ENCODE measurements at places on chromosomes 11 and 22.

- DNase-seq: no peak
Measured at GRCh38 chr22:40826984-40827741, 8.0 kb upstream of the SLC25A17 start.

GRCh38 chr11:10648871-10649270 lies 44.7 kb downstream of the IRAG1 start:
- DNase-seq: no peak

- DNase-seq: no peak
Measured at GRCh38 chr11:62875698-62876478, 4.8 kb upstream of the SLC3A2 start.

DNA sequence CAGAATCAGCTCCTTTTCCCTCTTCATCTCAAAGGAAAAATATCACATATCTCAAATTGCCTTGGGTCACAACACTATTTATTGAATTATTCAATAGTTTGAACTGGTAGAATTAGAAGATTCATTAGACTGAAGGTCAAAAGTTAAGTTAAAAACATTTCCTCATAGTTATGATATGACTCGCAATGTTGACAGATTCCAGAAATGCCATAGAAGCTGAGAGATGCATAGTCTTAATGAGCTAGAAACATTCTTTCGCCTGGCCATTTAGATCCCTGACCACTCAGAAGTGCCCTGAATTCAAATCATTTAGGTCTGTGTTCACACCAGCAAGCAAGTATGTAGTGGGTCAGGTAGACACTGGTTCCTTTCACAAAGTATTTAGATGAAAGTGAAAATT lies 44.4 kb downstream of the FAT3 start:
- DNase-seq: no peak

- DNase-seq: no peak
Measured at GRCh38 chr11:9142732-9143131, 51.3 kb upstream of the SCUBE2 start.

DNA sequence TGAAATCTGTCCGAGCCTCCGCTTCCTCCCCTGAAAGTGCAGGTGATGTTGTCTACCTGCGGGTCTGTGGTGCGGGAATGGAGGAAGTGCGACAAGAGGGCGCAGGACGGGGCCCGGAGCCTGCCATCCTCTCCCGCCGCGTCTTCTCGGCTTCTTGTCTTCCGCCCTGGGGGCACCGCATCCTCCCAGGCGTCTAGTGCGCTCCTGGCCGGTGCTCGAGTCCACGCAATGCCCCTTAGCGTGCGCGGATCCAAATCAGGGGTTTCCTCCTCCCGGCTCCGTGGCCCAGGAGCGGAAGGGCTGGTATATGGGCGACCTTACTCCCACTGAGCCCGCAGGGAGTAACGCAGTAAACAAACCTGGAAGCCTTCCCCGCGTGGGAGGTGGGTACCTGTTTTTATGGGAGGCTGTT lies 405 bp downstream of the SFI1 start:
- peak; percentile 23 for DNase-seq

GRCh38 chr11:8289492-8289918 lies 25.8 kb upstream of the LMO1 start:
- DNase-seq: no peak

- no peak for DNase-seq
Measured at GRCh38 chr11:91840640-91841240, 383.9 kb upstream of the FAT3 start.

GRCh38 chr11:66489636-66490035 lies 9.4 kb downstream of the DPP3 start:
- no peak for DNase-seq

DNA sequence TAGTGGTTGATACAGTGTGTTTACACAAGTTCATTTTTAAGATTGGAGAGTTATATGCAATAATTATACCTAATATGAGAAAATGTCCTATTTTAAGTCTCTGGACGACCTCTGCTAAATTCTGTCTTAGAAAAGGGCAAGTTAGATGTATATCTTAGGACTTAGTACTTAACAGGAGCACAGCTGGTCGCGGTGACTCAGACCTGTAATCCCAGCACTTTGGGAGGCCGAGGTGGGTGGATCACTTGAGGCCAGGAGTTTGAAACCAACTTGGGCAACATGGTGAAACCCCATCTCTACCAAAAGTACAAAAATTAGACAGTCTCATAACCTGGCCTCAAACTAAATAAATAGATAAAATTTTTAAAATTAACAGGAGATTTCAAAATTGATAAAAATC lies 27.2 kb downstream of the BSX start:
- no peak for DNase-seq

DNA sequence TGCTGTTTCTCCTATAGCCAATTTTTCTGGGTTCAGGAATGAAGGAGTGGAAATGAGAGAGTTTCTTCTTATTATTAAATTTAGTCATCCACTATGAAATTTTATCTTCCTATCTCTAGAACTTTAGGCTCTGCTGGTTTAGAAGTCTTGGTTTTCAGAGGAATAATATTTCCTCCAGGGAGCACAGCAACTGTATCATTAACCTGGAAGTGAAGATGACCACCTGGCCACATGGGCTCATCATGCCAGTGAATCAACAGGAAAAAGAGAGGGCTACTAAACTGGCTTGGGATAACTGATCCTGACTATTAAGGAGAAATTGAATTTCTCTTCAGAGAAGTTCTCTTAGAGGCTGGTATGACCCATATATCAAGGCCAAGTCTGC lies 44.4 kb downstream of the ADM start:
- DNase-seq: no peak

- no peak for DNase-seq
Measured at GRCh38 chr11:1779806-1780699, 16.3 kb upstream of the CTSD start.

GRCh38 chr22:25084405-25085107 lies 115.1 kb upstream of the CRYBB3 start:
- no peak for DNase-seq

- no peak for DNase-seq
Measured at GRCh38 chr11:56122073-56122472, at the start of gene OR8H3. Gene OR8H3 (plus strand): TSS chr11:56122373. CDS start chr11:56122373, 0 bp downstream.

GRCh38 chr11:82049199-82049598 lies 684.5 kb downstream of the FAM181B start:
- DNase-seq: no peak

DNA sequence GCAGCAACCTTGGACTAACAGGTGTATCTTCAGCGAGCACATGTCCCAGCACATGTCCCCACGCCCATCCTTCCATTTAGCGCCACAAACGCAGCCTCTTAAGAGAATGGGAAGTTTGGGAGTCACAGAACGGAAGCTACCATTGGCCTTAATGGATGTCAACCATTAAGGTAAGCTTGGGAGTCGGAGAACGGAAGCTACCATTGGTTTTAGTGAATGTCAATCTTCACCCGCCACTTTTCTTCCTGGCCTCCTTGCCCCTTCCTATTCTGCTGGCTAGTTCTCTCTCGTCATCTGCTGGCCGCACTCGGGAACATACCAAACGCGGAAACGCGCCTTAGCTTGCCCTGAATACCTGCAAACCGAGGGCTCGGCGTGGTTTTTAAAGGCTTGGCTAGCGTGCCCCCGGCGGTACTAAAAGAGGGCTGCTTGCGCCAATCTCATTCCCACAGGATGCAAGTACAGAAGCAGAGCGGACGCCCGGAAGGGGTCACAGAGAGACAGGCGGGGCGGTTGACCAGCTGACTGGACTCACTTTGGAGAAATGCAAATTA lies 24.3 kb downstream of the GLYATL1 start:
- no peak for DNase-seq

GRCh38 chr22:43563571-43563970 lies 151.8 kb downstream of the MPPED1 start:
- no peak for DNase-seq

DNA sequence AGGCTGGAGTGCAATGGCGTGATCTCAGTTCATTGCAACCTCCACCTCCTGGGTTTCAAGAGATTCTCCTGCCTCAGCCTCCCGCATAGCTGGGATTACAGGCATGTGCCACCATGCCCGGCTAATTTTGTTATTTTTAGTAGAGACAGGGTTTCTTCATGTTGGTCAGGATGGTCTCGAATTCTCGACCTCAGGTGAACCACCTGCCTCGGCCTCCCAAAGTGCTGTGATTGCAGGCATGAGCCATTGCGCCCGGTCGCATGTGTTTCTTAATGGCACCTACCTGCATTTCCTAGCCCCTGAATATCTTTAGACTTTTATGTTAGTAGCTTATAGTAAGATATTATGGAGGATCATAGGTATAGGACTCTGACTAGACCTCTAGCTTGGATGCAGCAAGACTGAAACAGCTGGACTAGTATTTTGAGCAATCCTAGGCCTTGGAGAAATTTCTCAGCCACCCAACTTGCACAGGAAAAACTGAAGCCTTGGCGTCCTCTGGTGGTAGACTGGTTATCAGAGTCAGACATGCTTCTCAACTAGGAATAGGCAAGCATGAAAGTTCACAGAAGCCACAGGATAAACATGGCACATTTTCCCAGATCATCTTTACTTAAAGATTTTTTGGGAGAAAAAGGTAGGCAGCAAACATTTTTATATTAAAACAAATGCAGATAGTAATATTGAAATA lies 22.7 kb upstream of the C1QTNF4 start:
- DNase-seq: no peak

- no peak for DNase-seq
Measured at GRCh38 chr11:118896472-118896913, 12.8 kb downstream of the CXCR5 start.

DNA sequence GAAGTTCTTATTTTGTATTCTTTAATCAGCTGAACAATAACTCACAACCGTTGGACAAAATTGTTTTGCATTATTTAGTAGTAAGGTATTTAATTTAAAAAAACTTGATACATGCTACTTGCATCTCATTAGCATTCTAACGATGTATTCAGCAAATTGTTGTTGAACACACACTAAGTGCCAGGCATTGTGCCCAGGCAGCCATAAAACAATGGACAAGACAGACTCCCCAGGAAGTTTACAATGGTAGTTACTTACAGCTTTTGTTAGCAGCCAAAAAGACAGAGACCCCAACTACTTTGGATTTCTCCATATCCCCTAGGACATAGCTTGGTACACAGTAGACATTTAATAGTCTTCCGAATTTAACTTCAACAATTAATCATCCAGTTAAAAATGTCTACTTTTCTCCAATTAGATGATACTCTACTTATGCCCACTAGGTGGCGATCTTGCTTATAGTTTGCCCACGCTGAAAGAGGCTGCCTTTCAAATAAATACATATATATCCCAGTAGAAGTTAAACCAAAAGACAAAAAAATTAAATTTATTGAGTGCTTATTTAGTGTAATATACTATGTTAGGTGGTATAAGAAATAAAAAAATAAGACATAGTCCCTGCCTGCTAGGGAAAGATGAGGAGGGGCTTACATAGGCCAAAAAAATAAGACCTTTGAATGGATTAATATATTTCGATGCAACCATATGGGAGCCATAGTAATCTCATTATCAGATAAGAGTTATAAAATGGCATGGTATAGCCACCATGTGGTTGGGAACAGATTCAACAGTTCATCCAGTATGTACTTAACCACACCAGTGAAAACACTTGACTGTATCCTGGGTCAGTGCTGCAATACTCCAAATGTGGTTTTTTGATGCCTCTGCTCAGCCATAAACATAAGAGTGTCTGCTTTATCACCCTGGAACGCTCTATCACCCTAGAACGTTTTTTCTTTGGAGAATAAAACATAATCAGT lies 2.0 kb upstream of the FJX1 start:
- no peak for DNase-seq

GRCh38 chr11:71428861-71429435 lies 19.2 kb downstream of the DHCR7 start:
- no peak for DNase-seq

GRCh38 chr11:127674754-127675153 lies 674.2 kb upstream of the KIRREL3 start:
- no peak for DNase-seq

DNA sequence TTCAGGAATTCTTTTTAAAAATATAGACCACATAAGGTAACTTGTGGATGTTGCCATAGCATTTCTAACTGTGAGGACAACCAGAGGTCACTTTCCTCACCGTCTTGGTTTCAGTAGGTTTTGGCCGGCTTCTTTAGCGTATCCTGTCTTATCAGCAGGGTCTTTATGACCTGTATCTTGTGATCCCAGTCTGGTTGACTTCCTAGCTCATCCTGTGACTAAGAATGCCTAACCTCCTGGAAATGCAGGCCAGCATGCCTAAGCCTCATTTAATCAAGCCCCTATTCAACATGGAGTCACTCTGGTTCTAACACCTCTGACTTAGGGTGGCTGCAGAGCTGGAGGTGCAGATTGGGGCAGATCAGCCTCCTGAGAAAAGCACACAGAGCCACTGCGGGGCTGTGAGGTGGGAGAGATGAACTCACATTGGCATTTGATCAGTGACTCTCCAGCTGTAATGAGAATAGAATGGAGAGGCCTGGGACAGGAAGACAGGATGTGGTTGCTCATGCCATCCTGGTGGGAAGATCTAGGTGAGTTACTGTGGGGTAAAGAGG lies 41.1 kb upstream of the TOP3B start:
- DNase-seq: no peak

GRCh38 chr11:120195601-120196320 lies 15.1 kb upstream of the OAF start:
- DNase-seq: no peak

DNA sequence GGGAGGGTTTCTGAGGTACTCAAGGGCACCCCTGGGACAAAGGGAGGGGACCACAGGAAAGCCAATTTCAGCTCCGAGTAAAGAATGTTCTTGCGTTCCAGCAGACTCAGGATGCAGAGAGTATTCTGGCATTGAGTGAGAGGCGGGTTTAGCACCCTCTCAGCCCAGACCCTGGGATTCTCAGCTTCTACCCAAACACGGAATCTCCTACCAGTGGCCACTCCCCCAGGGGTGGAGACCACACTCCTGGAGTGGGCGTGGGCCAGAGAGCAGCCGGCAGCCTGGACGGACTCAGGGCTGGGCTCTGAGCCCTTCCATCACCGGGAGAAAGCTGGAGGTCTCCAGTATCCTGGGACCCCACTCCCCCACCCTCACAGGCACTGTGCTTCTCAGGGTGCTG lies 26.1 kb upstream of the TTLL12 start:
- no peak for DNase-seq

DNA sequence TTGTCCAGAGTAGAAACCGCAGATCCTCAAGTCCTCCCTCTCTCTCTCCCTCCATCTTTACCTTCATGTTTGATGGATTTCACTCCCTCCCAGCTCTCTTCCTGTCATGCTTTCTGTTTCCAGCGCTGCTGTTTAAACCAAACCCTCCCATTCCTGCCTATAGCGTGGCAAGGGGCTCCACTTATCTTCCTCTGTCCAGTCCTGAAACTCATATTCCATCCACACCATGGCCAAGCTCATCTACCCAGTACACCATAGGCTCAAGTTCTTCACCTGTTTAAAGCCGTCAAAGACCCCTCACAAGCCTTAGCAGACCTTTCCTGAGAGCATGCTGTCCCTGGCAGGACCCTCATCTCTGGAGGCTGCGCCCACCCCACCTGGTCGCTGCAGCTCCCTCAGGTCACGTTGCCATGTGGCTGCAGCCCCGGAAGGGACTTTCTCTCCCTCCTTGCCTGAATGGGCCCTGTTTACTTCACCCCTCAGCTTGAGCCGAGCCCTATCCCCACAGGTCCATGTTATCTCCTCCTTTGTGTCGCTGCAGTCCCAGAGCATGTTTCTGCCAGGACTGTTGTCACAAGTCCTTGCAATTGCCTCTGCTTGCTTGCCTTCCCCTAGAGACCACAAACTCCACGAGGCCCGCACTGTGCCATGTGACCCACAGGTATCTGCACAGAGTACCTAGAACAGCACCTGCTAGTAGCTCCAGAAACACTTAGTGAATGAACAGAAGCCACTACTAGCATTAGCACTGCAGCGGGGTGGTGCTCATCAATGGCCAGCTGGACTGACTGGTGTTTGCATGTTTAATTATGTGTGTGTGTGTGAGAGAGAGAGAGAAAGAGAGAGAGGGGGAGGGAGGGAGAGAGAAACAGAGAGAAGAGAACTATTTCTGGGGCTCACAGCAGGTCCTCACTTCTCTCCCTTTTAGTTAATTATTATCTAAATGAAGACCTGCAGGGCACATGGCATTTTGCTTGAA lies 149.4 kb upstream of the SNX19 start:
- no peak for DNase-seq
